Smooth muscle cell of the umbilical artery (primary cell): ENCODE measurements at places on chromosomes 5 and 9. TPM values are rescaled to one million over a fixed set of nuclear protein-coding genes. Genes with fewer than 3 reads are reported as not detected.

INSL4 gene
- total RNA-seq: not detected in 2 replicates

SHOC1 gene
- total RNA-seq: under 0.01 and 0.09 TPM in 2 replicates

IL4 gene
- not detected in 2 replicates for total RNA-seq

DOK3 gene
- total RNA-seq: 3.3 and 8.4 TPM in 2 replicates

ERAP2 gene
- 5.8 and 44.5 TPM in 2 replicates for total RNA-seq

GRXCR2 gene
- not detected in 2 replicates for total RNA-seq

SLC35D2 gene
- total RNA-seq: 14.8 and 19.4 TPM in 2 replicates

FGFR4 gene
- 0.59 and 2.6 TPM in 2 replicates for total RNA-seq

AGPAT2 gene
- total RNA-seq: 33.3 and 36.0 TPM in 2 replicates

STC2 gene
- total RNA-seq: 197 and 487 TPM in 2 replicates

PRRT1B gene
- total RNA-seq: not detected in 2 replicates

PROB1 gene
- 0.59 and 0.78 TPM in 2 replicates for total RNA-seq

GABRB2 gene
- 0.30 and 0.32 TPM in 2 replicates for total RNA-seq

HAPLN1 gene
- 0.89 and 24.8 TPM in 2 replicates for total RNA-seq
